ENCODE measurements at places on chromosomes 1 and 21.

DNA sequence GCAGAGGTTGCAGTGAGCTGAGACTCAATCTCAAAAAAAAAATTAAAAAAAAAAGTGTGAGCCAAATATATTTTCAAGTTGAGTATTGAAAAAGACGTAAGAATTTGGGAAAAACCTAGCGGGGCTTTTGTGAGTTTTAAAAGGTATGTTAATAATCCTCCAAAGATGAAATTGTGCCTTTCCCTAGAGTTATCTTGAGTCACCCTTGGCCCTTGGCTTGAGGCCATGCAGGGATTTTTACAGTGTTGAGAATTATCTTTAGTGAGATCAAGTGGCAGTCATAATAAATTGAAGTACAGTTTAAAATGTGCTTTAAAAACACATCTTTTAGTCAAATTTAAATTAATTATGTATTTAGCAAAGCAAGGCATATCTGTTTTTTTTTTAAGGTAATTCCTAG is 32.7 kb downstream of the PPP2R5A start:
- peak; percentile 26 for DNase-seq

GRCh38 chr1:10835822-10836421 is 39.5 kb upstream of the CASZ1 start:
- DNase-seq = peak; percentile 56

- peak; percentile 85 for DNase-seq
These were observed 12.0 kb upstream of the PRELP start for GRCh38 chr1:203463469-203464062.

GRCh38 chr1:32507021-32507420 is 32.2 kb upstream of the ZBTB8A start:
- DNase-seq = no peak

- peak; percentile 61 for DNase-seq
These were observed 11.7 kb downstream of the USP25 start for GRCh38 chr21:15741510-15741909.

DNA sequence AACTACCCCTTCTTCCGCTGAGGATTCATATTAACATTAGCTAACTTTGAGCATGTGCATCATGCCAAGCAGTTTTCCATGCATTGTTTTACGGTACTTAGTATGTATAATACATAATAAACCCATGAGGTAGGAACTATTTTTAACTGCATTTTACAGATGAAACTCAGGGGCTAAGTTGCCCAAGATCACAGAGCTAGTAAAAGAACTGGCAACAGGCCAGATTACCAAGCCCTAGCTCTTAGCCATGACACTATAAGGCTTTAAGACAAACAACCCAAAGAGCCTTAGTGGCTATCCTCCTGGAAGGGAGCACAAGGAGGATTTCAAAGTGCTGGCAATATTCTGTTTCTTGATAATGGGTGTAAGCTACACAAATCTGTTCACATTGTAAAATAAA is 6.1 kb downstream of the AK2 start:
- peak; percentile 28 for DNase-seq

- DNase-seq = peak; percentile 73
These were observed 301.7 kb upstream of the KAZN start for GRCh38 chr1:14296795-14297194.

- DNase-seq = no peak
These were observed 1402.6 kb downstream of the MRPL39 start for GRCh38 chr21:24204641-24205040.

- no peak for DNase-seq
These were observed 31.7 kb downstream of the RASSF5 start for GRCh38 chr1:206538901-206539640.

DNA sequence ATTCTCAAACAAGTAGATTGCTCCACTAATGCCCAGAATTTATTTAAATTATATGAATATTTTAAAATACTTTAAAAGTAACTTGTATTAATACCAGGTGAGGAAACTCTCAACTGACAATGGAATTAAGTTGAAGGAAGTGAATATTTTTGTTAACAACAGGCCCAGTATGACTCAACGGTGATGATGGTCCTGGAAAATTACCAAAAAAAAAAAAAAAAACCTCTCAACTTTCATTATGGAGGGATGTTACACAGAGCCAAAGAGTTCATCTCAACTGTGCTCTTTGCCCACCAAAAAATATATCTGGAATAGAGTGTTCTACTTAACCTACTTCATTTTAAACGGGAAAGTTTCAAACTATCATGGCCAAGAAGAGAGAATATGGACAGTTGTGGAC is 28.3 kb downstream of the CFH start:
- DNase-seq = peak; percentile 71

DNA sequence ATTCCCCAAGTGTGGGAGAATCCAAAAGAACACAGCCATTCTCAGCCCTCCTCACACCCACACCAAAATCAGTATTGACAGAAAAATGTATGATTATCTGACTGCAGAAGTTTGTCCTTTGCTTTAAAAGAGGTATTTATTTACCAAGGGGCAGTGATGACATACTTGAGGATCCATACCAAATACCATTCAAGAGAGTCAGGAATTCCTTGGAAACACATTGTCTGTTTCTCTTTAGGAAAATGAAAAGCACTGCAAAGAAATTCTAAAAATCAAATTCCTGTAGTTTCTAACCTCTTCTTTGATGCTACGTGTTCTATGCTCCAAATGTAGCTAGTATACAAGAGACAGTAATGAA is 509.6 kb upstream of the CXADR start:
- peak; percentile 78 for DNase-seq

DNA sequence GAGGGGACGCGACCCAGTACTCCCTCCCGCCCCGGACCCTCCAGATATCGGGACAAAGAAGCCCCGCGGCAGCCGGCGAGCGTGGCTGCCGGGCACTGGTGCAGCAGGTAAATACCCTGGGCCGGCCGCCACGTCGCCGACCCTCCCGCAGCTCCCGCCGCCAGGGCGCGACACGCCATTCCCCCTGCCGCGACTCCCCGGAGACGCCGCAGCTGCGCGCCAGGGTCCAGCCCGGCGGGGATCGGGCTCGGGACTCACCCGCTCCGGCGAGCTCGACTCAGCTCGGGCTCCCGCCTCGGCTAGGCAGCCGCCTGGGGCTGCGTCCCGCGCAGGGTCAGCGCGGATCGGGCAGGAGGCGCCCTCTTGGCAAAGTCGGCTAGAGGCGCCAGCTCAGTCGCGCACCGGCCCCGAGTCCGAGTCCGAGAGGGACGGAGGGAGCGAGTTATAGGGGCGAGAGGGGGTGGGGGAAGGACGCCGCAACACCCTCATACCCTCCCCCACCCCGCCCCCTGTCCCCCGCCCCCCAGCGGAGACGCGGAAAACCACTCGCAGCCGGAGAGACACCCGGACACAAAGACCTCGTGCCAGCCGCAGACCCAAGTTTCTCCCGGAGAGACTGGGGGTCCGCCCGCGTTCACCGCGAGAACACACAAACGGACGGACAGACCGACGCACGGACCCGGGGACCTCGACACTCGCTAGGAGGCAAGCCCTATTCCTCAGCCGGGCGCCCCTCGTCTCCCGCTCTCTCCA is 985 bp downstream of the SYT6 start:
- peak; percentile 46 for DNase-seq

- DNase-seq = peak; percentile 36
These were observed 1.6 kb downstream of the DDI2 start for GRCh38 chr1:15618655-15619525.

DNA sequence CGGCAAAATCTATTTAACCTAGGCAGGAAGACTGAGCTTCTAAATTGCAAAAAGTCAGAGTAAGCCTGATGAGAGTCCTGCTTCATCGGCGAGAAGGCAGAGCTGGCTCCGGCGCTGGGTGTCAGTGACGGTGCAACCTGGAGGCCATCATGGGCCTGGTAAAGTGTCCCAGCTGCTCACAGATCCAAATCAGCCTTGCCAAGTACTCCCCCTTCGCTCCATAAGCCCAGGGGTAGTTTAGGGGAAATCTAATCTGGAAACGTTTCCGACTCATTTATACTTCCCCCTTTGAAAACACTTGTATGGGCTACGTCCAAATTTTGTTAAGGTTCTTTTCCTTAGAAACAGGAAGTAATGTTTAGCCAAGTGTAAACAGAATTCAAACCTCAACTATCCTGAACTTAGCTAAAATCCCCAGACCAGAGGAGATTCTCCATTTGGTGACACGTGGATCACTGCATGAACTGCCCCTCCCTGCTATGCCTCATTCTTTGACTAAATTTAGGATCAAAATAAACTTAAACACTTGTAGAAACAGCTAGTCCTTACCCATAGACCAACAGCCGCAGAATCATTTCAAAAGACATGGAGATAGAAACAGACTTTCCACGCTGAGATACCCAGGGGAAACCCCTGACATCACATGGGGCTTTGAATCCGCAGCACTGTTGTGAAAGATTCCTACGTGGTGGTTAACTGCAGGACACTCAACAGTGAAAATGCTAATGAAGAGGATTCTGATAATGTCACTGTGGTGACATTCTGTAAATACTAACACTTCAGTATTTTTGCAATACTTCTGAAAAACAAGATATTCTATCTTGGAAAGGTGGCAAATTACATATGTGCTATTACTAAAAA is 172.7 kb downstream of the TGFBR3 start:
- DNase-seq = peak; percentile 42

GRCh38 chr1:209786146-209786545 is 1.8 kb upstream of the C1orf74 start:
- no peak for DNase-seq

- no peak for DNase-seq
These were observed 13.9 kb upstream of the ACTA1 start for GRCh38 chr1:229447809-229448252.

GRCh38 chr1:167924543-167925231 is 10.8 kb upstream of the ADCY10 start:
- no peak for DNase-seq

DNA sequence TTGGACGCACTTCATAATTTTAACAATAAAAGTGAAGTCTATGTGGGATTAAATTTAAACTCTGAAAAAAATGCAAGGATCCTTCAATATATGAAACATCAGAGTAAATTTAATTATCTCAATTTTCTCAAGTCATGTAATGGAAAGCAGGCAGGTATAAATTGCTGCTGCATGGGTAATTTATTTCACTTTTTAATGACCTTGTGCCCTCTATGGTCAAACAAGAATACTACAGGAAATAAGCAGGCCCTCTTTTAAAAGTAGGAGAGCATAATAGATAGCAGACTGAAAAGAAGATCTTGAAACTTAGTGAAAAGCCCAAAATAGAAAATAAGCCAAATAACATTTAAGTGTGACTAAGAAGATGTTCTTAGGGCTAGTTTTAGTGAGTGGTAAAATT is 22.9 kb downstream of the BCAS2 start:
- peak; percentile 6 for DNase-seq

Data from fibroblast of skin of right biceps (primary cell).